ENCODE measurements at places on chromosomes 5 and 9. TPM values are rescaled to one million over a fixed set of nuclear protein-coding genes. Genes with fewer than 3 reads are reported as not detected.

GRCh38 chr5:159497221-159497620 lies 166.9 kb upstream of the IL12B start:
- H3K36me3 ChIP-seq, result no peaks in the 10 kb centered on the region
- H3K27ac ChIP-seq, result no peak overlapping the region
- no peaks in the 10 kb centered on the region for H3K27me3 ChIP-seq
- no peak for DNase-seq

DNA sequence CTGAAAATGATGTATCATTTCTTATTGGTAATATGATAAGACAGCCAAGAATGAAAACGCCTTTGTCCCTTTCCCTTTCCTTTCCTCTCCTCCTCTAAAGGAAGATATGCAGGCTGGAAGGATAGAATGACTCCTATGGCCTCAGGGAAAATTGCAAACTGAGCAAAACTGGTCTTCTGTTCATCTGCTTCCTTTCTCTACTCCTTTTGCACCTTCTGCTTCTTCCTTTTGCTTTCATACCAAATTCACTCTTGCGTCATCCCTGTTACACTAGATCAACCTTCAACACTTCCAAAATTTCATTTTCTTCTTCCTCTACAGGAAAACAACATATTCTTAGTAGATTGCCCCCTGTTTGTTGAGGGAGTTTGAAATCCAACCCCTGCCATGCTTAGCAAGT lies 234.1 kb downstream of the ADAMTS6 start:
- H3K36me3 ChIP-seq, result no peaks in the 10 kb centered on the region
- H3K27ac ChIP-seq, result no peak overlapping the region
- no peaks in the 10 kb centered on the region for H3K4me1 ChIP-seq
- no peak for DNase-seq

DNA sequence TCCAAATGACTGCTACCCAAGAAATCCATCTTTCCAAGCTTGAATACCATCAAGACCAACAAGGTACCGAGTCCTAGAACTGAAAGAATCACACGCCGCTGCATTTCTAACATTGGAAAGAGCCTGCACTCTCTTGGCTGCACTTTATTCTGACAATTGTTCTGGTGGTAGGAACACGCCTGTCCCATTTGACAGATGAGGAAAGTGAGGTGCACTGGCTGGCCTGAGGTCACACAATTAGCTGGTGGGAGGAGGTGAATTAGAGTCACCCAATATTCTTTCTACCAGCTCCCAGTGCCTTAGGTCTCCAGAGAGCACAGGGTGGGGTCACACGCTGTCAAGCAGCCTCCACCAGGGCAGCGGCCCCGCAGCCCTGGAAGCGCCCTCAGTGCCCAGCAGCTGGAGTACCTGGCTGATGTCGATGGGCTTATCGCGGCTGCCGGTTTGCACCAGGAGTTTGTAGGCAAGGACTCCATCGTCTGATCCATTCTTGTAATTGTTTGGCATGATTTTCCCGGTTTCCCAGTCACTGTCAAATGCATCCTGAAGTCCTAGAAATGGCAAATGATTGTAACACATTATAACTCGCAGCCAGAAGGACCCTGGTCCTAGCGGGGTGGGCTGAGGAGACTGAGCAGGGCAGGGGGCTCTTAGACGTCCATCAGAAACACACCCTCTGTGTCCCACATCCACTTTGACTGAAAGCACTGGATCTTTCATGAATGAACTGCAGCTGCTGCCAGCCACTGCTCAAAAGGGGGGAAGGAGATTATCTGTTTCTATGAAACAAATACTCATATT lies 55.1 kb downstream of the PTCH1 start:
- no peak overlapping the region for H3K27ac ChIP-seq
- peaks cover 7% of the 10 kb centered on the region for H3K4me1 ChIP-seq
- no peak overlapping the region for H3K4me3 ChIP-seq
- H3K27me3 ChIP-seq, result peaks cover 14% of the 10 kb centered on the region
- DNase-seq, result no peak
- H3K36me3 ChIP-seq, result no peaks in the 10 kb centered on the region

Gene SLC34A3
- polyA plus RNA-seq, result not detected

Gene STING1
- 225 TPM for polyA plus RNA-seq

Gene OR13C4
- polyA plus RNA-seq, result not detected

- no peak overlapping the region for H3K4me3 ChIP-seq
- H3K27ac ChIP-seq, result no peak overlapping the region
- peak; percentile 32 for DNase-seq
- peaks cover 20% of the 10 kb centered on the region for H3K4me1 ChIP-seq
These were observed 8.8 kb downstream of the TENT2 start for GRCh38 chr5:79621056-79621455.
